ENCODE measurements at places on chromosomes 12 and 14.

DNA sequence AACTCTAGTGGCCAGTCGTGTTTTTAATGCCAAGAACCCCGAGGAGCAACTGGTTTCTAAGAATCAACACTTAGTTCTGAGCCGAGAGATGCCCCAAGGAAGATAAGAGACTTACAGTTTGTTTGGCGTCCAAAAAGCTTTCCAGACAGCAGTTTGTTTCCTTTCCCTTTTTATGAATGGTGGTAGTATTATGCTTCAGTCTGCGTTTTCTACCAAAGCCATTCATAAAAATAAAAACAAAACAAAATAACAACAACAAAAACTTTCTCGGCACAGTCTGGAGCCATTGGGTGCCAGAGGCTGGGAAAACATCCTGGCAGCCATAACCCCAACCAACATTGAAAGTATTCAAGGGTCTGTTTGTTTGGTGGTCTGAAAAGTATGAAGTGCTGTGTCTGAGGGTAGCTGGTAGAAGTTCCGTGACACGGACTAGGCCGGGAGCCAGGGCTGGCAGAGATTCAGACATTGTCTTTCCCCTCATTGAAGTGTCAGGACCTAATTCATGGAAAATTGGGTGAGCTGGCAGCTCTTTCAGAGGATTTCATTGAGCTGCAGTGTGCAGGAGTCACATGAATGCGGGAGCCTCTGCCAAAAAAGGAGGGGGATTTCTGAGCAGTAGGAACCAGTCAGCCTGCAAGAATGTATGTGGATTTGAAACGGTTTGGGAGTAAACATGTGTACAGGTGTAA, 124.2 kb downstream of the HMGA2 start:
- DNase-seq: no peak

- DNase-seq: no peak
These were observed 9.5 kb downstream of the VASH1 start for GRCh38 chr14:76770521-76771436.

DNA sequence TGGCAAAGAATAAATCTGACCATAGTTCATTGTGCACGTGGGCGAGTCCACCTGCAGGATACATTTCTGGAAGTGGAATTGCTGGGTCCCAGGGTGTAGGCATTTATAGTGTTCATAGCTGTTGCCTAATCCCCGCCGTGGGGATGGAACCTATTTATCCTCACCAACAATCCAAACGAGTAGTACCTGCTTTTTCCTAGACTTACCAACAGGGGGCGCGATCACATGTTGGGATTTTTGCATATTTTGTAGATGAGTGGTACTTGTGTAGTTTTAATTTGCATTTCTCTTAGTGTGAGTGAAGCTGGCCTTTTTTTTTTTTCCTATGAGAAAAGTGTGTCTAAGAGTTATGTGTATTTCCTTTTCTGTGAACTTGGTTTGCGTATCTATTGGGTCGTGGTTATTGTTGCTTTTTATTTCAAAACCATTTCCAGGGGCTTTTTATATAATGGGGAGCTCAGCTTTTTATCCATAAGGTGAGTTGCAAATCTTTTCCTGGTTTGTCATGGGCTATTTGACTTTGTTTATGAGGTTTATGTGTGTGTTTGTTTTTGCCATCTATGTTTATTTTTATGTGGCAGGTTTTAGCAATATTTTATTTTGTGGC, 67.2 kb downstream of the CCDC92 start:
- peak; percentile 33 for DNase-seq

DNA sequence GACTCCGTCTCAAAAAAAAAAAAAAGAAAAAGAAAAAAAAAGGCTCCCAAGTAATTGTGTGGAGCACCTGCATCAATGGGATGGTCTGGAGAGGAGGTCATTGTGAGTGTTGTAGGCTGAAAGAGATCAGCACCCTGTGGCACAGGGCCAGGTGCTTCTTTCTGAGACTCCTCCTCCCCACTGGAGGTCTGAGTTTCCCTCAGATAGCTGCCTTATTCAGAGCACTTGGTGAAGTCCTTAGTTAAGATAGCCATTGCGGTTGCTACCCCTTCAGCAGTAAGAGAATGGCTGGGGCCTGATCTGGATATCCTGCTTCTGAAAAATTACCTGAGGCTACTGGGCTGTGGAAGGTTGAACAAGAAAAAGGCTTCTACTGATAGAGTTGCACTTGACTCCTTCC, 69.8 kb downstream of the ANO6 start:
- DNase-seq: no peak

DNA sequence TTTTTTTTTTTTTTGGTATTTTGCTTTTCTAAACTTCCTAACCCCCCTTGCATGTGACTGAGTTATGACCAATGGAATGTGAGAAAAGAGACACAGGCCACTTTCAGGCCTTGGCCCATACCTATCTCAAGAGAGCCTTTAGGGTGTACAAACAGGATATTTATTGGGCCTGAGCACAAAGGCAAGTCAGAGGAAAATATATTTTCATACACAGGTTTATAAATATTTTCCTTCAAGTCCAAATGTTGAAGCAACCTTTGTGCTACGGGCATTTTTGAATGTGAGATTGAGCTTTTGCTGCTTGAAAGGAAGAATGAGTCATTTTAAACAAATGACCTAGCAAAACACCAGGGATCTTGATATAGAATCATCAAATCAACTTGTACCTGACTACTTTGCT, 228.6 kb upstream of the E2F7 start:
- no peak for DNase-seq

DNA sequence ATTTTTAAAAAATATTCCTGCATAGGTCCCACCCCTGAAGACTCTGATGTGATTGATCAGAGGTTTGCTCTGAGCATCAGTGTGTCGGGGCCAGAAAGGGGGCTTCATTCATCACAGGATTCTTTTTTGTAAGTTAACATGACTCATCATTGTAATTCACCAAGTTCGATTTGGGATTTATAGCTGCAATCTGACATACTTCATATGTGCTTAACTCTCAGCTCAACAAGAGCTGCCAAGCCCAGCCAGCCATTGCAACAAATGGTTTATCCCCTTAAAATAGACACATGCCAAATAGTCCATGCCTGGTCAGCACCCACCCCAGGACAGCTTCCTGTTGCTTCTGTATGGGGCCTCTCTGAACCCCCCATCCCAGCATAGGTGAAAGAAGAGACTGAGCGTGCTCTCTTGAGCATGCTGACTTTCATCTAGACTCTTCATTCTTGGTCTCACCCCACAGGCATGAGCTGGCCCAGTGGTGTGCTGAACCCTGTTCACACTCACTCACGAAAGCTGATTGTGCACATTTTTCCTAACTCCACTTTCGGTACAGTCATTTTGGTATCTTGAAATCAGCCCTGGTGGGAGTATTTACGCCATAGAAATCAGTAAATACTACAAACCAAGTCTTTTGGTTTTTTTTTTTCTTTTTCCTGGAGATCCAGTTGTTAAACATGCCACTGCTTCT, 101.4 kb downstream of the STAB2 start:
- no peak for DNase-seq

DNA sequence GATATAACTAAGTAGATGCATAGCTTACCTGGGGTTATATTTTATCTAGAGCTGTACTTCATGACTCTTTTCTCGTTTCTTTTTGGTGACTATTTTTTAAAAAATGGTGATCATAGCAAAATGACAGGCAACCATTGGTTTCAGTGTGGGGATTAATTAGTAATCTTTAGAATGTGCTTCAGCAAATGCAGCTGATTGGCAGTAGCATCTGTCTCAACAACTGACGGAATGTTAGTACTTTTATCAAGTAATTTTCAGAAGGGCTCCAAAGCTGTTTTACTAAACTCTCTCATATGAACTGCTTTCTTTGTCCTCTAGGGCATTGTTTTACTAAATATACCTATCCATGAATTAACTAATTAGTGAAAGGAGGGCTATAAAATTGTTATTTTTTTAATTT, 117.6 kb downstream of the TRMT5 start:
- DNase-seq: no peak

GRCh38 chr14:23613242-23614070, 22.7 kb upstream of the DHRS2 start:
- DNase-seq: no peak

DNA sequence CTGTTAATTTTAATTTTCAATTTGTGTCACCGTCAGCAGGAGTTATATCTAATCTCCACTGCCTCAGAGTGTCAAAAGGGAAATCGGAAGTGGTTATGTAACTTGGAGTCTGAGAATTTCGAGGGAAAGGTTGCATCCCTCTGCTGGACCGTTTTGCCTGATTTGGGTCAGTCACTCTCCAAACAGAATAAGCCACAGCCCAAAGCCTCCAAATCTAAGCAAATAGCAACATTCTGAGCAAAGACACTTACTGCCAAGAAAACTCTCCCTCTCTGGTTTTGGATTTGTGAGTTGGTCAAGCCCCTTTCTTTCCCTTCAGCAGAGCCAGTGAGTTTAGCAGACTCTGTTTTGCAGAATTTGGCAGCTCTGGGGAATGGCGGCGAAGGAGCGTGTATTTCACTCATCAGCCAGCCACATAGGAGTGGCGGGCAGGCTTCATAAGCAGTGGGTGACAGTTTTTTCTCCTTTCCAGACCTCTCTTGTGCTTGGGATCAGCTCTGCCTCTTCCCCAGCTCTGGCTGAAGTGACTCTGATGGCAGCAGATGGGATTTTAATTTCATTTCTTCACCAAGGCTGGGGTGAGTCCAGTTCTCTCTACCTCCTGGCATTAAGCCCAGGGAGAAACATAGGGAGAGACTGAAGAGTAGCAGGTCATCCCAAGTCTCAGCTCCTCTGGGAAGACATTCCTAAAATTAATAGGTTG, 218.7 kb upstream of the NOS1 start:
- no peak for DNase-seq
